ENCODE measurements at places on chromosomes 2 and 18. TPM values are rescaled to one million over a fixed set of nuclear protein-coding genes. Genes with fewer than 3 reads are reported as not detected.

The GCKR gene
- 3.9 TPM for total RNA-seq

The CFC1 gene
- total RNA-seq = not detected

The TAF1B gene
- total RNA-seq = 21.6 TPM

The WNT6 gene
- total RNA-seq = 3.3 TPM

The ASXL3 gene
- 0.98 TPM for total RNA-seq

The KIF1A gene
- total RNA-seq = not detected

The PPP3R1 gene
- 32.8 TPM for total RNA-seq

The CNGA3 gene
- not detected for total RNA-seq

The ACTR1B gene
- 74.6 TPM for total RNA-seq
